Right ventricle myocardium inferior (tissue), 1 donor: ENCODE measurements at places on chromosomes 5 and 9. TPM values are rescaled to one million over a fixed set of nuclear protein-coding genes. Genes with fewer than 3 reads are reported as not detected.

DNA sequence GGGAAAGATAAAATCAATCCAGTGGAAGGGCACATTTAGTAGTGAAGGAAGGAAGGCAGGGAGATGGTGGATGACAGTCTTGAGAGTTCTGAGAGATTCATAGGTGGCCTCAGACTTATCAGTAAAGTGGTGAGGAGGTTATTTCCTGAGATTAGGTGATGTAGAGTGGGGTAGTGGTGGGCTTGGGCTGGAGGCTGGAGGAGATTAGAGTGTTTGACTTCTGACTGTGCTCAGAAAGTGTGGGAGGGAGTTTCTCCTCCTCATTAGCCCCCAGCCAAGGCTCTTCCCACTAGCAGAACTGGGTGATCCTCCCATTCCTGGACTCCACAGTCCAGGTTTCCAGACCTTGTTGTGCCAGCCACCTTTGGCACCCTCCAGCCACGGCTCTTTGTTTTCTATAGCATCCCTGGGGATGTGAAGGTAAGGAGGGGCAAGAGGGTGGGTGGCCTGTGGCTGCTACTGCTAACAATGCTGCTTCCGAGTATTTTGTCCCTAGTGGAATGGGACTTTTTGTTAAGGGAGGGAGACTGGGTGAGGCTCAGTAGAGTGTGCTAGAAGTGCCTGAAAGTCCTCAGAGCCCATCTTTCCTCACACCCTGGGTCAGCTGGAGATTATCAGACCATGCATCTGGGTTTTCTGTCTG, 94.4 kb downstream of the ADRB2 start:
- no peak for DNase-seq

GRCh38 chr9:129221979-129222635, 44.0 kb upstream of the IER5L start:
- peak; percentile 53 for DNase-seq

DNA sequence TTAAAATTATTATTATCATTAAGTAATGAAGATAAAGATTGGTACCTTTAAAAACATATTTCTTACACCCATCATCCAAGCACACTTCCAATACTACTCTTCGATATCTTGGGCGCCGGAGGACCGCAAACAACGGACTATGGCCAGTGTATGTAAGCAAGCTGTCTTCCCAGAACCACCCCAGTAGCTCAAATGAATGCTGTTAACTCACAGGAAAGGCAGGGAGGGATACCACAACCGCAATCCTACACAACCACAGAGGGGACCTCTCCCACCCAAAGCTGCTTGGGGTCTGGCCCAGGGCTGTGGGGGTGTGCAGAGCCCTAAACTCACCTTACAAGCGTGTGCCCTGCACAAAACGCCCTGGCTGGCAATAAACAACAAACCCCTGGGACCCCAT, 20.6 kb downstream of the GOLM1 start:
- DNase-seq, result no peak

DNA sequence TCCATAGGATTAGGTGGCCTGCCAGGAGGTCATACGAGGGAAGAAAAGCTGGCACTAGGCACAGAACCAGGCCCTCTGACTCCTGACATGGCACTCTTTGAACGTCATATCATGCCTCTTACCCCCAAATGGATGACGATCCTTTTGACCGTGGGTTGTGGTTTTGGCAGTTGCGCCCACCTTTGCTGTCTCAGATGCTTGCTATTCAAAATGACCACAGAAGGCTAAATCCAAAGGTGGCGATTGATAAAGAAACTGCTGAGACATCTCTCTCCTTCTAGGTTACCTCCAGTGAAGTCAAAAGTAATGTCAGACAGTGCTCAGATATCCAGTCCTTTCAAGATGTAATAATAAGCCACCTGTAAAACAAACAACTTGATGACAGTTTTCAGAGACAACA, 385.0 kb downstream of the EFNA5 start:
- DNase-seq, result no peak

GRCh38 chr5:34657274-34657921, 1.3 kb downstream of the RAI14 start:
- DNase-seq, result no peak

DNA sequence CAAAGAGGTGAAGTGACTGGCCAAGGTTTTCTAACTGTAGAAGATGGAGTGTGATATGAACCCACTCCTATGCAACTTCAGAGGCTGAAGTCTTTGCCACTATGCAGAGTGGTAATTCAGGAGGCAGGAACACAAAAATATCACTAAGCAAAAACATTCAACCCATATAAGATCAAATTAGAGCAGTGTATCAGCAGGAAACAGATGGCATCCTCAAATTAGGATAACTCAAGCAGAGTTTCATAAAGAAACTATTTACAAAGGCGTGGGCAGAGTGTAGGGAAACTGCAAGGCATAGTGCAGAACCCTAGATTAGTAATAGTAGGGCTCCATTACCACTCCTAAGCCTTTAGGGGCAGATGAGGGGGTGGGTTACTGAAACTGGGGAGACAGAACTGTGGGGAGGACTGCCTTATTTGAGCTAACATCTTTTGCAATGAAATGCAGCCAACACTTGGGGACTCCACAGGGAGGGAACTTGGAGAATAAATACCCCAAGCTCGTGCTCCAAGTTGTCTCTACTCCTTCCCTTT, 72.2 kb downstream of the PTTG1 start:
- DNase-seq, result no peak

DNA sequence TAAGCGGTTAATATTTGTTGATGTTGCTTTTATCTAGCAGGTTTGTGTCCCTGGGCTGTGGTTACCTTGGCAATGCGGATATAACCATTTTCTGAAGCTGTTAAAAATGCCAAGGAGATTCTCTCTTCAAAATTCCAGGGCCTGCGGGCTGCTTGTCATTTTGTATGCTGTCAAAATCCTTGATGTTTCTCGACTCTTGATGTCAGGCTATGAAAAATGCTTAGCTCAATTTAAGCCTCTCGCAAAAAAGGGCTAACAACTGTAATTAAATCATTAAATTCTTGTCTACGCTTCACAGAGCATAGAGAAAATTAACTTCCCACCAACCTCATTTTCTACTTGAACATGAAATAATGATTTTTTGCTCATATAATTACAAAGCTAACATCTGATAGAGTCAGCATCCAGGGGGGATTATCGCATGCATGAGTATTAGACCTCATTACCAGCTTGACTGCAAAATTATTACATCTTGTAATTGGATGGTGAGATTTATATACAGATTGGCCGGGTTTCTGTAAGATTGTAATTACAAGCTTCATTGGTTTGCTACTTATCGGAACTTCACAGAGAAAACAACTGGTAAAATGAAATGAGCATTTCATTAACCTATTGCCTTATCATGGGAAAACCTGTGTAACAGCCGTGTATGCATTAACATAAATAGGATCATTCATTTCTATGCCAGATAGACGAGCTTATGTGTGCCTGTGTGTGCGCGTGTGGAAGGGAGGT, 83.1 kb upstream of the IRX1 start:
- DNase-seq, result no peak

DNA sequence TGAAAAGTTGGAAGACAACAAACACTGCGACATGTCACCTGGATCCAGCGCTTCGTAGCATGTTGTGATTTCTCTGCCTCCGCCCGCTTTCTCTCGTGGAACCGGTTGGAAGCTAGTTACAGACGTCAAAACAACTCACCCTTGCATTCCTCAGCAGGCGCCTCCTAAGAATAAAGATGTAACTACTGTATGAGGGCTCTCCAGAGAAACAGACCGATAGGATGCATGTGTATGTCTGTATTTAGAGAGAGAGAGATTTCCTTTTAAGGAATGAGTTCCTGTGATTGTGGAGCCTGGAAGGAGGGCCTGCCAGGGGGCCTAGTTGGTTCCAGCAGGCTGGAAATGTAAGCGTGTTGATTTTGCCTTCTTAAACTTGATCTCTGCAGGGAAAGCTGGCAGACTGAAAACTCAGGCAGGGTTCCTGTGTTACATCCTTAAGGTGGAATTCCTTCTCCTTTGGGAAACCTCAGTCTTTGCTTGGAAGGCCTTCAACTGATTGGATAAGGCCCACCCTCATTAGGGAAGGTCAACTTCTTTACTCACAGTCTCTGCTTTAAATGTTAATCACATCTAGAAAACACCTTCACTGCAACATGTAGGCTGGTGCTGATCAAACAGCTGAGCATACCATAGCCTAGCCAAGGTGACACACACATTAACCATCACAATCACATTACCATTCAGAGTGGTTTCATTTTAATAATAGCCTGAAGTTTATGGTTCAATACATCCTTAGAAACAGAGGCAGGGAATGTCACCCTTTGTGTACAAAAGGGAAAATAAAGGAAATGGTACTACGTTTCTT, 163.8 kb downstream of the SYK start:
- DNase-seq, result no peak

DNA sequence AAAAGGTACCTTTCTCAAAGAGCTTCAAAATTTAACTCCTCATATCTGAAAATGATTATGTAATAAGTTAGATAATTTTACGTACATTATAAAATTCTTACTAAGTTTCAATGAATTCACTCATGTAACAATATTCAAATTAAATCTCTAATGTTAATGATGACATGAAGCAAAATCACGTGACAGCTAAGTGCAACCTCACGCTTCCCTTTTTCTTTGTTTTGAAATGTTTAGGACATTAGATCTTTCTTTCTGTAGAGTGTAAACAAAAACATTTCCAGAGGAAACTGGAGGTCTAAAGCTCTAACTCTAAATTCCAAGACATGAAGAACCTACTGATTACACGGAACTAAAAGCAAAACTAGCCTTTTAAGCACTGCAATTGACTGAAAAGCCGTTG, 227.3 kb upstream of the TBCA start:
- no peak for DNase-seq

DNA sequence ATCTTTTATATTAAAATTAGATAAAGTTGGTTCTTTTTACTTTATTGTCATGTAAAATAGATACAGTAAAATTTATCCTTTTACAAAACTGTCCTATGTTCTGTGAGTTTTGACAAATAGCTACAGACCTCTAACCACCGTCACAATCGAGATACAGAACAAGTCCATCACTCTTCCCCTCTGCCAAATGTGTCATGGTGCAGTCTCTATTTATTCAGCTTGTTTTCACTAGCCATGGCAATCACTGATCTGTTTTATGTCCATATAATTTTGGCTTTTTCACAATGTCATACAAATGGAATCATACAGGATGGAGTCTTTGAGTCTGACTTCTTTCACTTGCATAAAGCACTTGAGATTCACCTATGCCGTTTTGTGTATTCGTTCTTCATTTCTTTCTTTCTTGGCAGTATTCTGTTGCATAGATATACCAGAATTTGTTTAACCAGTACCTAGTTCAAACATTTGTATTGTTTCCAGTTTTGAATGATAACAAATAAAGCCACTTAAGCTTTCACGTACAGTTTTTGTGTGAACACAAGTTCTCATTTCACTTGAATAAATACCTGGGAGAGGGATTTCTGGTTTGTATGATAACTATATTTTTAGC, 273.2 kb upstream of the MPDZ start:
- DNase-seq, result no peak

DNA sequence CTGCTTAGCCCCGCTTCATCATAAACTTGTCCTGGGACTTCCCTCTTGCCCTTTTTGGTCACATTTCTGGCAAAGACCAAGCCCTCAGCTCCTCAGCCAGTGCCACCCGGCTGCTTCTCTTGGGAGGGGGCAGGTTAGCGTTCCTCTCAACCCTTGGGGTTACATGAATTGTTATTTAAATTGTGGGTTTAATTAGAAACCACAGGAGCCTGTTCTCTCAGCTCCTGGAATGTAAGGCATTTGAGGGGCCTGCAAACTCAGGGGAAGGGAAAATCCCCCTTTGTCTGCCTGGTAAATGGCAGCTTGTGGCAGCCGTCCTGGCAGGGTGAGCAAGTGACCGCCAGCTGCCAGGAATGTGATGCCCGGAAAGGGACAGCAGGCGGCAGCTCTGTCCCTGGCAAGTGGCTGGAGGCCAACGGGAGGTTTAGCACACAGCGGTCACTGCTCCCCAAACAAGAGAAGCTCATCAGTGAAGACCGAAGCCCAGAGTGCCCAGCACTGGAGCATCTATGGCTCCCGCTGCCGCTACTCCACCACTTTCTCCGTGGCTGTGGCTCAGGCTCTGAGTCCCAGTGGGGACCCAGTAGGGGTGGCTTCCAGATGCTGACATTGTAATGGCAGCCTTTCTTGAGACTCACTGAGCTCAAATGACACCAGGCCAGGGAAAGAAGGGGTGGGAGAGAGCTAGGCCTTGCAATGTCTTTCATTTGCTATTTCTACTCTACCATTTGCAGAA, 51.7 kb downstream of the SHB start:
- DNase-seq, result no peak

DNA sequence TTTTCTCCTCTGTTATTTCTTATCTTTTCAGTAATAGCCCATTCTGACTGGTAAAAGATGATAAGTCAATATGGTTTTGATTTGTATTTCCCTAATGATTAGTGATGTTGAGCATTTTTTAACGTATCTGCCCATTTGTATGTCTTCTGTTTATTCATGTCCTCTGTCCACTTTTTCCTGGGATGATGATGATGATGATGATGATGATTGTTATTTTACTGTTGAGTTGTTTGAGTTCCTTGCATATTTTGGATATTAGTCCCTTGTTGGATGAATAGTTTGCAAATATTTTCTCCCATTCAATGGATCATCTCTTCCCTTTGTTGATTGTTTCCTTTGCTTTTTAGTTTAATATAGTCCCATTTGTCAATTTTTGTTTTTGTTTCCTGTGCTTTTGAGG, 27.0 kb downstream of the UTP15 start:
- no peak for DNase-seq

DNA sequence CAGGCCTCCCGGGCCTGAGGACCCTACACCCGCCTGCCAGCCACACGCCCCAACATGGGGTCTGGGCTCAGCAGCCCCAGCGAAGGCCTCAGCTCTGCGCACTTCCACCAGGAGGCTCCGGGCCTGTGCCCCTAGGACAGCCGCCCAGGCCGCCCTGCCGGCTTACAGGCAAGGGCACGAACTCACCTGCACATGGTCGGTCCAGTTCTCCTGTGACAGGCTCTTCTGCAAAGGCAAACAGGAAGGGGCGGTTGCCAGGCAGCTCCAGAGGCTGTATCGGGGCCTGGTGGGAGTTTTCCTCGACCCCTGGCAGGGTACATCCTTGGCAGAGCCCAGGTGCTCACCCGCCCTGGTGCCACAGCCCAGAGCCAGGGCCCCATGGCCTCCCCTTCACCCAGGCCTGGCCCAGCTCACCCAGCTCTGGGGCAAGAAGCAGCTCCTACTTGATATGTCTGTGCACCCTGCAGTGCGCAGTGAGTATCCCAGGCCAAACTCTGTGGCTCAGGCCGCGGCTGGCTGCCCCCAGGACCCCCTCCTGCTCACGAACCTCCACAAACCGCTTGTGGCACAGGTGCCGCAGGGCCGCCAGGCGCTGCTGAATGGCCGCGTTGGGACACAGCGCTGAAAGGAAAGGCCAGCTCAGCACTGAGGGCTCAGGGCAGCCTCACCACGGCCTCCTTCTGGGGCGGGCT, 52.2 kb upstream of the NRARP start:
- no peak for DNase-seq

GRCh38 chr5:144367991-144368390, 197.3 kb downstream of the KCTD16 start:
- no peak for DNase-seq

- DNase-seq, result no peak
These were observed 118.8 kb downstream of the ELAVL2 start for GRCh38 chr9:23707249-23707648.

GRCh38 chr5:143258559-143259253, 144.8 kb downstream of the NR3C1 start:
- DNase-seq, result no peak

GRCh38 chr5:41857989-41858388, 12.2 kb downstream of the OXCT1 start:
- DNase-seq, result no peak

The RBM18 gene
- total RNA-seq, result 38.5 TPM

The NME5 gene
- 3.9 TPM for total RNA-seq

The ZNF483 gene
- 4.2 TPM for total RNA-seq

The PCDHGC4 gene
- total RNA-seq, result 2.4 TPM

The AGTPBP1 gene
- total RNA-seq, result 68.0 TPM

The SLC36A2 gene
- 0.60 TPM for total RNA-seq

The PAEP gene
- not detected for total RNA-seq

The SLCO6A1 gene
- total RNA-seq, result not detected

The FBXO38 gene
- total RNA-seq, result 32.8 TPM
